ENCODE measurements at places on chromosomes 4 and X.
A peak's percentile ranks its signal among the peaks of the same experiment; 100 is the strongest.

DNA sequence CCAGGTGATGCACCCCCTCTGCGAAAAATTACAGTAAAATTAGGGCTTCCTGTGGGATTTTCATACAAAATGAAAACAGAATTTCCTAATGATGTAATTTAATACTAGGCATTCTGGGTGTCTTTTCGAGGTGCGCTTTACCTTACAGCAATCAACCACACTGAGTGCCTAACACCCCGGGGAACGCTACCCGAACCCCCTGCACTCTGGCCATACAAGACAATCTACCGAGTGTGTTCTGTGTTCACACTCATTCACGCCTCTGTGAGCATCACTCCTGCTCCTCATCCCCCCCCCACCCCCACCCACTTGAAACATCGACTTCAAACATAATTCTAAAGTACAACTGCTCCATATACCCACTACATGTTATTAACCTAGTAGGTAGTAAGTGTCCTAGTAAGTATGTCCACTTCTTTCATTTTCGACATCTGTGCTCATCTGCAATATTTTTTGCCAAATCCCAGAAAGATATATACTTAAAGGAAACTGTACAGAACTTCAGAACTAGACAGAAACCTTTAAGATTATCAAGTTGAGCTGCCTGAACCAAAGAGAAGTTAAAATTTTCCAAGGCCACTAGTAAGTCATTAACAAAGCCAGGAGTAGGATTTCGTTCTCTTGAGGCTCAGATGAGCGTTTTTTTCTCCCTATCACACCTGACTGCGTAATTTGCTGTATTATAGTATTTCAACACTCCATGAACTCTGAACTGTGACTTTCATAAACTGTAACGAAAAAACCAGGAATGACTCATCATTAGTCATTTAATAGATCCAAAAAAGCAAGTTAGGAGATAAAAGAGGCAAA lies 80.0 kb downstream of the FAT1 start:
- DNase-seq = no peak

DNA sequence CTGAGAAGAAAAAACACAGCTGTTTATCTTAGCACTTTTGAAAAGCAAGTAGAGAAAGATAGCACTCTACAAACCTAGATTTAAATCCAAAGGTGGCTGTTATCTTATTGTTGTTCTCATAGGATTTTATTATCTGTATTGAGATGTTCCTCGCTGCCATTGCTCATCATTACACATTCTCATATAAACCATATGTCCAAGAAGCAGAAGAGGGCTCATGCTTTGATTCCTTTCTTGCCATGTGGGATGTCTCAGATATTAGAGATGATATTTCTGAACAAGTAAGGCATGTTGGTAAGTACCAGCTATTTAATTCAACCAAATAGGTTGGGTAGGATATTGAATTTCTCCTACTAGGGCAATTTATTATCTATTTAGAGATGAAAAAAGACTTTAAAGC lies 16.4 kb downstream of the TMEM184C start:
- no peak for DNase-seq

GRCh38 chrX:666762-667720 lies 36.5 kb downstream of the SHOX start:
- no peak for DNase-seq

GRCh38 chr4:957581-958313 lies 15.6 kb downstream of the DGKQ start:
- no peak for DNase-seq

GRCh38 chrX:97039363-97040029 lies 155.8 kb downstream of the RPA4 start:
- DNase-seq = no peak

- no peak for DNase-seq
Measured at GRCh38 chr4:31803526-31804195, 1083.5 kb downstream of the PCDH7 start.

GRCh38 chr4:105710678-105711077 lies 2.1 kb downstream of the GSTCD start:
- no peak for DNase-seq

- DNase-seq = no peak
Measured at GRCh38 chr4:139279760-139280620, at the start of gene MGARP. Gene MGARP, minus strand, starts transcription at chr4:139280225. Its CDS starts 67 bp downstream, at chr4:139280158.

DNA sequence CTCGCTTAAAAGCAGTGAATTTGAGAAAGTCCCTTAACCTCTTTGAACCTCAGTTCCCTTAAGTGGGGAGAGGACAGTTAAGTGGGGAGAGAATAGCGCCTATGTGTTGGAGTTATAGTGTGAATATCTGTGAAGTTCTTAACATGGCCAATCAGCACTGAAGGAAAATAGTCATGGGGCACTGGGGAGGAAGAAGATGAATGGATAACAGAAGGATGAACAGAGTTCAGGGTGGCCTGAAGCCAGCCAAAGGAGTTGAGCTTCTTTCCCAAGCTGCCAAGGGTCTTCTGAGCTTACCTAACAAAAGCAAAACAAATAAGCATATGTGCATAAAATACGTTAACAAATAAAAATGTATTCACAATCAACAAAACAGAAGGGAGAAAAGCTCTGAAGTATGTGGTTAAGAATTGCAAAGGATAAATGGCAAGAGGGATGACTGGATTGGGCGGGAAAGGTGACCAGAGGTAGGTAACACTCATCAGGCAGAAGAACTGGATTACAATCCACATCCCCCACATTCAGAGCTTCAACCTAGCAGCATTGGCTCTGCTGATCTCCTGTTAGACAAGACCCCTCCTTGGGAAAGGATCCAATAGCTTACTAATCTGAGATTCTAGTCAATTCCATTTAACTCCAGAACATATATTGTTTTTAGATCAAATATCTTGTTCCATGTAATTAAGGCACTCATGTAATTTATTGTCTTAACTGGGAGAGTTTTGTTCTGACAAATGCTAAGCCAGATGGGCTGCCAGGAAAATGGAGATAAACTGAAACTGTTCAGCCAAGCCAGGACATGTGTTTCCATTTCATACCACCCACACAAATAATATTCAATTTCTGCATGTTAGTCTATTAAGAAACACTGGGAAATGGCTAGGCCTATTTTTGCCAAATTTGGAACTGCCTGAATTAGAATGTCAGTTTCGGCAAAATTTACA lies 221.2 kb downstream of the LDB2 start:
- DNase-seq = no peak

DNA sequence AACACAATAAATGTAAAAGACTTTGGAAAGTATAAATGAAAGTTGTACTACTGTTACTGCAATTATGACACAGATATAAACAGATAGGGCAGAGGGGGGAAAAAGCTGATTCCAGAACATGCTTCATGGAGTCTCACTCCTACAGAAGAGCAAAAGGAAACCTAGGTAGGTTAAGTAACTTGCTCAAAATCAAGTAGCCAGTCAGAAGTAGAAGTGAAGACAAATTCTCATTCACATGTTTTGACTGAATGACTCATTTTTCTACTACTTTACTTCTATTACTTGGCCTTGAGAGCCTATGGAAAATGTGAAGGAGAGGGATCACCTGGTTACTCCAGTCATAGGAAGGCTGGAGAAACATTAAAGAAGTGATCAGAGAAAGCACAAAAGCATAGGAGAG lies 23.6 kb upstream of the RASGEF1B start:
- DNase-seq = no peak

GRCh38 chrX:101655534-101655933 lies 4.1 kb downstream of the ARMCX2 start:
- no peak for DNase-seq

GRCh38 chr4:74618659-74619058 lies 173.7 kb downstream of the AREG start:
- no peak for DNase-seq

DNA sequence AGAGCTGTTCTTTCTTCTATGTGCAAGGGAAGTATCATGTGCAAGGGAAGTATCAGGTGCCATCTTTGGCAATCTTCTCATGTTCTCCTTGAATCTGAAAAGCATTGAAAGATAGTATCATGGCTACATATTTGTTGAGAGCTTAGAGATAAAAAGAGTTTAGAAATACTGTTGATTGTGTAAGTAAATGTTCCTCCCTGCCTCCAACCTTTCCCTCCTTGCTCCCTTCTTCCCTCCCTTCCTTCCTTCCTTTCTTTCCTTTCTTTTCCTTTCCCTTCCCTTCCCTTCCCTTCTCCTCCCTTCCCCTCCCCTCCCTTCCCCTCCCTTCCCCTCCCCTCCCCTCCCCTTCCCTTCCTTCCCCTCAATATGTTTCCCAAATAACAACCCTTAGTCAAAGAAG lies 108.7 kb downstream of the GBA3 start:
- DNase-seq = no peak

DNA sequence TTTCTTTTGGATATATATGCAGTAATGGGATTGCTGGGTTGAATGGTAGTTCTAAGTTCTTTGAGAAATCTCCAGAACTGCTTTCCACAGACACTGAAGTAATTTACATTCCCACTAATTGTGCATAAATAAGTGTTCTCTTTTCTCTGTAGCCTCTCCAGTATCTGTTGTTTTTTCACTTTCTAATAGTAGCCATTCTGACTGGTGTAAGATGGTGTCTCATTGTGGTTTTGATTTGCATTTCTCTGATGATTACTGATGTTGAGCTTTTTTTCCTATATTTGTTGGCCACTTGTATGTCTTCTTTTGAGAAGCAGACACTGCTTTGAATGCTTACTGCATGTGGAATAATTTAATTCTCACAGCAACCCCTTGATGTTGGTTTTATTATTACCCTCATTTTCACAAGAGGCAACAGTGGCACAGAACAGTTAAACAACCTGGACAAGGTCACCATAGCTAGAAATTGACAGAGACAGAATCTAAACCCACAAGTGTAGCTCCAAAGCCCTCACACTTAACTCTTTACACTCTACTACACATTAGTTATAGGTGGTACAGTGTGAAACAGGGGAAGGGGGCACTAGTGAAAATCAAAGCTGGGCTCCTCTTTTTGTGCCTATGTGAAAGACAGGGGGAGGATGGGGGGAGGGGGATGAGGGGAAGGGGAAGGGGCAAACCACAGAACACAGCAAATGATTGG lies 96.1 kb downstream of the REELD1 start:
- no peak for DNase-seq

GRCh38 chr4:3047464-3048286 lies 26.7 kb downstream of the HTT-AS start:
- peak; percentile 41 for DNase-seq

DNA sequence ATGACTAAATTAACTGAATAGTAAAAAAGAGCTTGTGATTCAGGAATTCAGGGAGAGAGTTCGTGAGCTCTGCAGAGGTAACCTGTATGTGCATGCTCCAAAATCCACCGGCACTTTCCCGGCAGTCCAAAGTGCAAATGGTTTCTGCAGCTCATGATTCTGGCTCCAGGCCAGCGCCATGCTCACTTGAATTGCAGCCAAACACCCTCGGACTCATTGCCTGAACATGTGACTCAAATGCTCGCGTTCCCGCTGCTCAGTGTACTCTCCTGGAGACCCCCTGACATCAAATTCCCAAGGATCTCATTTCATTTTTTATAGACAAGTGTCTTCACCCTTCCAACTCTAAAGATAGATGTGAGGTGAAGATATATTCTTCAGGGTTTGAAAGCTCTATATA lies 44.1 kb upstream of the SH3RF1 start:
- no peak for DNase-seq

DNA sequence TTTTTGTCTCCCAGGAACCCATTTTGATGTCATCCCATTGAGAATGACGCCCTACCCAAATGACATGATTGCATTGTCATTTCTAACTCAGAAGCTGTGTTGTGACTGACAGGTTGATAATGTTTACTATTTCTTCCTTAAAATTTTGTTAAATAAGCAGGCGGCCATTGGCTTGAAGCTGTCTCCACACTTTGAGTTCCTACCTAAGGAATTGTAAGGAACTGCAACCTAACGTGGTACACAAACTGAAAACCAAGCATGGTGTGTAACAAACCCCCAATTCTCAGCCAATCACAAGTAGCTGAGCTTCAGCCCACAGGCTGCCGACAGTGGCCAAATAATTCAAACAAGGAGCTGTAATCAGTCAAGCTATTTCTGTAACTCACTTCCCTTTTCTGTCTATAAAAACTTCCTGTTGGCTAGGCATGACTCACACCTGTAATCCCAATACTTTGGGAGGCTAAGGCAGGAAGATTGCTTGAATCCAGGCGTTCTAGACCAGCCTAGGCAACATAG lies 2.9 kb upstream of the MND1 start:
- no peak for DNase-seq

GRCh38 chr4:172546782-172547181 lies 621.8 kb upstream of the GALNT7 start:
- DNase-seq = no peak

- no peak for DNase-seq
Measured at GRCh38 chr4:113607147-113607720, 154.3 kb downstream of the CAMK2D start.

- no peak for DNase-seq
Measured at GRCh38 chrX:136159611-136160025, 12.3 kb downstream of the FHL1 start.

GRCh38 chr4:139329665-139330200 lies 27.5 kb upstream of the NDUFC1 start:
- no peak for DNase-seq

DNA sequence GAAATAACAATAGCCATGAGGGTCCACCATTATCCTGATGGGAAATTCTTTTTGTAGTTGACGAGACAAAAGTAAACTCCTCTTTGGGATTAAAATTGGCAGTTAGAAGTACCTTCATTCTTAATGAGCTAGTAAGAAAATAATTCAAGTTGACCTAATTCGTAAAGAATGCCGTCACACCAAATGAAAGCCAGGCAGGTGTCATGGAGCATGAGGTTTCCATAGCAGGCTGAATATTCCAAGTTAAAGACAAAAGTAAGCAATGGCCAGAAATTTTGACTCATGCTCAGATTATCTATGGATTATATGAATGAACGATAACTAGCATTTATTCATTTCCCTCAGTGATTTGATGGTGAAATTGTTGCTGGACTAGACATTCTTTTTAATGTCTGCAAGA lies 192.2 kb upstream of the FAT1 start:
- no peak for DNase-seq

GRCh38 chr4:98611677-98612317 lies 46.6 kb downstream of the TSPAN5 start:
- DNase-seq = no peak

DNA sequence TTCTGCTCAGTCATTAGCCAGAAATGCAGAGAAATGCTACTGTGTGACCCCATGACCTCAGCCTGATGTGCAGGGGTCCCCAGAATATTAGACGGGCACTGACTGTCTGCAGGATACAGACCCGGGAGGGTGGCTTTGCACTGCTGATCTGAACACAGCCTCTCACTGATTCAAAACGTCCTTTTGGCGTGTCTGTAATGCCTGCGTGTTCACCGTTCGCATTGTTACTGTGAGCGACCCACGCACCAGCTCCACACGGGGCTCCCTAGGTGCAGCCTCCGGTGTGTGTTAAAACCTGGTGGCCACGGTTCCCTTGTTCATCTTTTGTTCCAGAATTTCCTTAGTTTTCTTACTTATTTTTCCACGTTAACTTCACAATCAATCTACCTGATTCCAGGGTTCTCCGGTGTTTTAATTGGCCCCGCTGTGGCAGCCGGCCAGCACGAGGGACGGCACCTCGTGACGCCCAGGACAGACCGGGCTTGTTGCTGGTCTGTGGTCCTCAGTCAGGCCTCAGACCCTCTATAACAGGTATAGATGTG lies 32.0 kb upstream of the SPON2 start:
- DNase-seq = no peak

DNA sequence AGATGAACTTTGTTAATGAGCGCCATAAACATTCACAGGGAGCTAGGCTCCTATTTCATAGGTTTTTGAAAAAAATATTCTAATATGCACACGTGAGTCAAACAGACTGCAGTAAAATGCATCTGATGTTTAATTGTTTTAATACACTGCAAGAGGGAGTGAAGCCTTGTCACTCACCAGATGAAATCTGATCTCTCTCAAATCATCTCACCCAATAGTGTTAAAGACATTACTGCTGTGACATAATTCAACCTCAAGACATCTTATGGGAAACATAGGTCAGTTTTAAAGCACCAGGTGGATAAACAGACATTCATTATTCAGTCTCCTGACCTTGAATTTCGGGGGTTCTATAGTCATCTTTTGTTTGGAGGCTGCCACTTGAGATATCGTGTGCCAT lies 148.3 kb downstream of the MAML3 start:
- DNase-seq = no peak

Measured in stimulated activated CD4-positive, alpha-beta T cell treated with anti-CD3 and anti-CD28 coated beads, Interleukin-1b, Interleukin-23, amount 100 ng/mL, for 4 hours (primary cell).